ENCODE measurements at places on chromosomes 4 and X.

GRCh38 chrX:119828446-119828845, 24.3 kb downstream of the UPF3B start:
- no peak for DNase-seq

GRCh38 chr4:16113741-16114140, 29.9 kb upstream of the PROM1 start:
- DNase-seq: no peak

DNA sequence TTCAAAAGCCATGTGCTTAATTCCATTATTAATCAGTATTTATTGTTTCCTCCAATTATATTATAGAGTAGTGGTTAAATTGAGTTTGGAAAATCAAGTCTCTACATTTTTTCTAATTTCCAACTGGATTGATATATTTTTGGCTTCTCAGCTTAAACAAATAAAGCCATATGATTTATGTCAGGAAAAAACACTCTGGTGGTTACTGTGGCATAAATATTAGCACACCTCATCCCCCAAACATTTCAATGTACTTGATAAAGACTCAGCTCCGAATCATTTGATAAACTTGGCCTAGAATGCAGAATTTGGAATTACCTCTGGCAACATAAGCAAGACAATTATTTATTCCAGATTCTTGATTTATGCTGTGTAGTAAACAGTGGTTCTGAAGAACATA, 2313.8 kb downstream of the ARAP2 start:
- no peak for DNase-seq

DNA sequence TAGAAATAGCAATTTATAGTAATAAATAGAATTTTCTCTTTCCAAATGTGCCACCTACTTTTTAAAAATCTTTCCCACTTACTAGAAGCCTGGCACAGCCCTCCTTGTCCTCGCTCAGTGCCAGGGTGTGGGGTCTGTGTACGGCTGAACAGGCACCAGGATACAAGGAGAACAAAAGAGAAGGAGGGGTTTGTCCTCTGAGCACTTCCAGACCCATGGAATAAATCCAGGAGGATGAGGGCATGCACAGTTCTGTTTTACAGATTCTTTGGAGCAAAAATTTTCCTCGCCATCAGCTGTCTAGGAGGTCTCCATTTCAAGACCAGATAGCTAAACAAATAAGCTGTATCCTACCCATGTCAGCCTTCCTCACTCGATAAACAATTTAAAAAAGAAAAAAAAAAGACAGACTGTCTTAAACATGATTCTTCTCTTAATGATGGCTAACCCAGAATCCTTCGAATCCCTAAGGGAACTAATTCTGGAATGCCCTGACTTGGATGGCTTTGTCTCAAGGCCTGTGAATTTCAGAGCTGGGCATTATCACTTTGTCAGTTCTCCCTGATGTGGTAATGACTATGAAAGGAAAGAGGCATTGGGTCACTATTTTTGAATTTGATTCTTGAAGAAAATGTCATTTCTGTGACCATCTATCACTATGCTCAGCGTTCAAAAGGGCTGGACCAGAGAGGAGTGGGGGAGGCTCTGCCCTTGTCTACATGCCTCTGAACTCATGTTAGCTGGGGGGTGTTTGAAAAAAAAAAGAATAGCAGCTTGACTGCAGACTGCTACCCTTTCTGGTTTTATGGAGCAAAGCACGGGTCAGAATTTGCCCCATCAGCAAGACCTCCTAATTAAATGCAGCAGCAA, 151.0 kb downstream of the DCTD start:
- DNase-seq: no peak

- no peak for DNase-seq
These were observed 64.3 kb upstream of the GPR174 start for GRCh38 chrX:79080141-79080540.

- DNase-seq: no peak
These were observed 213.4 kb upstream of the LNX1 start for GRCh38 chr4:53804719-53805118.

DNA sequence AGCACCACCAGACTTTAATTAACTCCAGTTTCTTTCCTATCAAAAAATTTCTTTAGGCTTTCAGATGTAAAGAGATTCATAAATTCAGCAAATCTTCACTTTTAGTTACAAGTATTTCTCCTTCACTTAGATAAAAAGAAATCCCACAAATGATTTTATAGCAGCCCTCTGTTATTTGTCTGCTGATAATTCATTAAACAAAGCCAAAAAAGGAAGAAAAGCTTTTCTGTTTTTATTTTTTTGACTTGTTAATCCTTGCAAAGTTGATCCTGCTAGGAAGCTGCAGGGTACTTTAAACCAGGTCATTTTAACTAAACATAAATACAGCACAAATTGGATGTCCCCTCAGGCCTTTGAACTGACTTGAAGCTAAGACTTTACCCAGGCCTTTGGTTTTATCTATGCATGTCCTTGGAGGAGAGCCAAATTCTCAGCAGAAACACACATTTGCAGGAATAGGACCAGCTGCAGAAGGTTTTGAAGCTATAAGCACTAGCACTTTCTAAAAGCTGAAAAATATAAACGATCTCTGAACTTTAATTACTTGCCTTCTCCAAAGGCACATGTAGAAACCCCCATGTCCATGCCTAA, 57.5 kb downstream of the PCDH18 start:
- no peak for DNase-seq

DNA sequence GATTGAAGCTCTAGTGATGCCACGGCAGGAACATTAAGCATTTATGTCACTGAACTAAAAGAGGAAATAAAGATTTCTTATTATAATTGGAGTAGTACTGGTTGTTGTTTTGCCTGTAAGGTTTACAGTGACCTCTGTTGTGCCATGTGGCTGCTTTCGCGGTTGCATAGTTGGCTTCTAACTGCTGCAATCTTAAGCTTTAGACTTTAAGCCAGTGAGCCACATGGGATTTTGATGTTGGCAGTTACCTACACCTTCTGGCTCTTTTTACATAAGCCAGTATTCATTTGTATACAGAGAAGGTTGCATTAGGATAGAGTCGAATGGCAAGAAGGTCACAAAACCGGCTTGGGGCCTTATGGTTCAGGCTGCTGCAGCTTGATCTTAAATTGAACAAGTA, 1311.6 kb downstream of the RAPGEF2 start:
- DNase-seq: no peak

- no peak for DNase-seq
These were observed 50.6 kb upstream of the STARD8 start for GRCh38 chrX:68596871-68597270.

DNA sequence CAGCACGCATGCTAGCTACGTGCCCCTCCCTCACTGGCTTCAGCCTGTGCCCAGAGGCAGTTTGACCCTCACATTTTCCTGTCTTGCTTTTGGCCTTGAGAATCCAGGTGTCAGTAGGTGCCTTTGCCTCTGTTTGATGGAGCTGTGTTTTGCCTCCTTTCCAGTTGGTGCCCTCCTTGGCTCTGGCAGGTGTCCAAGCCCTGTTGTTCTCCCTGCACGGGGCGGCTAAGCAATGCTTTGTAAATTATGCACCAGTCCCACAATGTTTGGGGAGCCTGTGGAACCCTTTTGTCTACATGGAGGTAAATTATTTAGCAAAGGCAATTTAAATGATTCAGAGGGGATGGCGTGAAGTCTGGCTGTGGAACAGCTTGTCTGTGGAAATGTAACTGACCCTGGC, 202.9 kb upstream of the BOD1L1 start:
- DNase-seq: no peak

- no peak for DNase-seq
These were observed 659.2 kb upstream of the AADAT start for GRCh38 chr4:170748975-170749374.

- no peak for DNase-seq
These were observed 23.1 kb downstream of the MOSPD2 start for GRCh38 chrX:14896273-14896672.

- DNase-seq: no peak
These were observed 178.7 kb upstream of the ATOH1 start for GRCh38 chr4:93649828-93650227.

- DNase-seq: no peak
These were observed 29.6 kb upstream of the CHRNA9 start for GRCh38 chr4:40305328-40306170.

- DNase-seq: no peak
These were observed at the start of gene PPBP for GRCh38 chr4:73988061-73988460. PPBP (minus strand) TSS chr4:73988190; CDS start chr4:73988103, 87 bp downstream.

DNA sequence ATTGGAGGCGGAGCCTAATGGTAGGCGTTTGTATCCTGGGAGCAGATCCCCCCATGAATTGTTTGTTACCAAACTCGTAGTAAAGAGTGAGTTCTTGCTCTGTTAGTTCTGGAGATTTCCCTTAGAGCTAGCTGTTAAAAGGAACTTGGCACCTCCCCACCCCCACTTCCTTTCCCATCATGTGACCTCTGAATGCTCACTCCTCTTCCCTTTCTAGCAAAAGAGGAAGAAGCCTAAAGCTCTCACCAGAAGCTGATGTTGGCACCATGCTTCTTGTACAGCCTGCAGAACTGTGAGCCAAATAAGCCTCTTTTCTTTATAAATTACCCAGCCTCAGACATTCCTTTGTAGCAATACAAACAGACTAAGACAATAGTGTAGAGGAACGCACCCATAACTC, 13.8 kb upstream of the ATOH1 start:
- no peak for DNase-seq

GRCh38 chrX:2933125-2933900, 4.2 kb upstream of the ARSD start:
- DNase-seq: no peak

- DNase-seq: no peak
These were observed 84.6 kb upstream of the STS start for GRCh38 chrX:7062903-7063302.

GRCh38 chrX:153554519-153555167, 37.2 kb downstream of the ATP2B3 start:
- DNase-seq: no peak

- DNase-seq: no peak
These were observed 49.4 kb downstream of the ANXA3 start for GRCh38 chr4:78601013-78601412.

- DNase-seq: no peak
These were observed 475.8 kb downstream of the PDGFC start for GRCh38 chr4:156495836-156496235.

GRCh38 chr4:40255393-40256281, 58.8 kb downstream of the RHOH start:
- no peak for DNase-seq

DNA sequence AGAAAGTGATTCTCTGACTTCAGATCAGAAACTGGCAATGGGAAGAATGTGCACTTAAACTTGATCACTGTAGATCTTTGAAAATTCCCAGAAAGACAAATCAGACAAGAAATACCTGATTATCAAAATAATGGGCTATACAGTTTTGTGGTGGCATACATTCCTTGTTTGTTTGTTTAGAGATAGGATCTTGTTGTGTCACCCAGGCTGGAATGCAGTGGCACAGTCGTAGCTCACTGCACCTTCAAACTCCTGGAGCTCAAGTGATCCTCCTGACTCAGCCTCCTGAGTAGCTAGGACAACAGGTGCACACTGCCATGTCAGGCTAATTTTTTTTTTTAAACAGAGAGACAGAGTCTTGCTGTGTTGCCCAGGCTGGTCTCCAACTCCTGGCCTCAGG, 81.0 kb upstream of the SPRY1 start:
- no peak for DNase-seq

DNA sequence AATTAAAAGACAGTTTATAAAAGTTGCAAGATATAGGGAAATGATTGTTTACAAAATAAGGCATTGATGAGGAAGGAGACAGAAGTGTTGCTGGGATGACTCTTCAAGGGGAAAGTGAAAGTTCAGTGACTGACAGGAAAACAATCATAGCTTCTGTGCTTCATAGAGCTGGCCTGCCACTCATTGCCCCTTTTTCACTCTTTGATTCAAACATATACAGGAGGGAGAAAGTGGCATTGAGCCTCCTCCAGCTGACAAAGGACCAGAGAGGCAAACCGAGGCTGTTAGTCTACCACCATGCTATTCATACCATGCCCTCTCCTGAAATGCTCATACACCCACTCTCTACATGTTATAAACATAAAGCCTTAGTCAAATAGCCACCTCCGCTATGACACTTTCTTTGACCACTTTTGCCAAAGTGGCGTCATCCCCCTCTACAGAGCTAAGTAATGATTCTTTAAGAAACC, 79.2 kb upstream of the ATOH1 start:
- DNase-seq: no peak

GRCh38 chr4:15716115-15716514, 13.2 kb downstream of the BST1 start:
- DNase-seq: no peak

GRCh38 chr4:99790796-99791617, 25.6 kb upstream of the DAPP1 start:
- DNase-seq: no peak

DNA sequence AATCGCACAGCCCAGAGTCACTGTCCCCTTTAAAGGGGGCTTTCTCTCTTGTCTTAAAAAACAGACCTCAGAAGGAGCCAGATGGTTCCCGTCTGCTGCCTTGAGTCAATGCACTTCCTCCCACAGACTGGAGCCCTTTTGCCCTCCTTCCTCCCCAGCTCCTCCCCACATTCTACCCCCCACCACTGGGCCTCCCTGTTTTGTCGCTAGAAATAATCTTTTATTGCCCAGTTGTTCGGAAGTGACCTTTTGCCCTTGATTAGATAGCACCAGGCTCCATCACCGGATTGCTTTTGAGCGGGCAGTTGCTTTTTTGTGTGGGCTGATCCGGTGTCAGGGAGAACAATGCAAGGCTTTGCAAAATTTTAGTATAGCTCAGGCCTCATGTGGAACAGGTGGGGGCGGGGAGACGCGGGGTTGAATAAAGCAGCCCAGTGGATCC, 47.7 kb downstream of the SPRY1 start:
- no peak for DNase-seq

DNA sequence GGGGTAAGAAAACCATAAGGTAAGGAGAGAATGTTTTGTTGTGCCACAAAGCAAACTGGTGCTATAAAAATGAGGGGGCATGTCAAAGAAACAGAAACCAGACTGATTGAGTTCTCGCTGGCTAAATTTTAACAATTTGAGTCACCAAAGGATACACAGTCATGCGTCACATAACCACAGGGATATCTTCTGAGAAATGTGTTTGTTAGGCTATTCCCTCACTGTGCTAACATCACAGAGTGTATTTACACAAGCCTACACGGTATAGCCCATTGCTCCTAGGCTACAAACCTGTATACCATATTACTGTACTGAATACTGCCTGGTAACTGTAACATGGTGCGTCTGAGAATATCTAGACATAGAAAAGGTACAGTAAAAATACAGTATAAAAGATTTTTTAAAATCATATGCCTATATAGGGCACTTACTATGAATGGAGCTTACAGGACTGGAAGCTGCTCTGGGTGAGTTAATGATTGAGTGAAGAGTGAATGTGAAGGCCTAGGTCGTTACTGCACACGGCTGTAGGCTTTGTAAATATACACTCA, 50.1 kb downstream of the FBXW7 start:
- no peak for DNase-seq

All from hypothalamus (tissue), 51 donors.